Prostate gland (tissue), 2 donors: ENCODE measurements at places on chromosomes 5 and 9. TPM values are rescaled to one million over a fixed set of nuclear protein-coding genes. Genes with fewer than 3 reads are reported as not detected.

GRCh38 chr5:152811988-152812387 is 406.9 kb upstream of the NMUR2 start:
- H3K4me1 ChIP-seq, result no peaks in the 10 kb centered on the region
- H3K36me3 ChIP-seq, result no peaks in the 10 kb centered on the region
- no peak overlapping the region for H3K27ac ChIP-seq

- H3K27me3 ChIP-seq, result no peaks in the 10 kb centered on the region
- no peak overlapping the region for H3K27ac ChIP-seq
- no peaks in the 10 kb centered on the region for H3K4me1 ChIP-seq
These were observed 3.1 kb downstream of the KIF2A start for GRCh38 chr5:62309107-62309506.

DNA sequence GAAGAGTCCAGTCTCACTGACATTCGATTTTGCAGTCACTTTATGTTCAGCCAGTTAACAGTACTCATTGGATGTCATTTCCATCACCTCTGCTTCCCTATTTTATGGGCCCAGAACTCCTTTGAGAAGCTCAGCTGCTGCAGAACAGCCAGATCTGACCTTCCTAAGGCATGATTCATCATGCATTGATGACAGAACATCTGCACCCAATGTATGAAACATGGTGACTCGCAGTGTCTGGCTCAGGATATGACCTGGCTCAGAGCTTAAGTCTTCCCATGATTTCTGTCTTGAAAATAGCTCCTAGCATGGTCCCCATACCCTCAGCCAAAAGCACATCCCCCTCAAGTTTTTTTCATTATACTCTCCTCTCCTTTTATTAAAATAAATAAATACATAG is 92.6 kb upstream of the TRIM32 start:
- H3K4me1 ChIP-seq, result no peaks in the 10 kb centered on the region
- H3K4me3 ChIP-seq, result no peak overlapping the region
- no peaks in the 10 kb centered on the region for H3K27me3 ChIP-seq

DNA sequence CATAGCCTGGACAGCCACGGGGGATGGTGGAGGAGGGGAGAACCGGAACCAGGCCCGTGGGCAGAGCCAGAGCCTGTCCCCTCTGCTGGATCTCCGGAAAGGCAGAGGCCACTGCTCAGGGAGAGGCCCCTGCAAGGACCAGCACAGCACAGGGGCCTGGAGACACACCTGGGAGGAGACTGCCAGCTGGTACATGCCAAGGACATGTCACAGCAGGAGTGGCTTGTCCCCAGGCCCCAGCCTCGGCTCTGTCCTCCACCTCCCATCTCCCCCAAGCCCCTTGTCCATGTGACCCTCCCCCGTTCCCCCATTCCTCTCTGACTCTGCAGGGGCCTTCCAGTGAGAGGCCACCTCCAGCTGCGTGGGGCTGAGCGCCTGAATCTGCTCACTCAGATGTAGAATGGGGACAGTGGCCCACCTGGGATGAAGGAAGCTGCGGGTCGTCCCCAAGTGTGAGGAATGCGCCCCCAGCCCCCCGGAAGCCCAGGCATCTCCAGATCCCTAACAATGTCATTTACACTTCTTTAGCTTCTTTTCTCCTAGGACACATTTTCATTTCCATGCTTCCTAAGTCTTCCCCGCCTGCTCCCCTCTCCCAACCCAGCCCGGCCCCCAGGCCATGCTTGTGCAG is 349.6 kb upstream of the IRX2 start:
- no peaks in the 10 kb centered on the region for H3K4me1 ChIP-seq
- DNase-seq, result no peak
- peaks cover 5% of the 10 kb centered on the region for H3K27me3 ChIP-seq
- no peaks in the 10 kb centered on the region for H3K36me3 ChIP-seq
- no peak overlapping the region for H3K4me3 ChIP-seq

GRCh38 chr5:157820593-157821252 is 38.2 kb downstream of the CLINT1 start:
- H3K4me1 ChIP-seq, result no peaks in the 10 kb centered on the region
- H3K27ac ChIP-seq, result no peak overlapping the region
- no peaks in the 10 kb centered on the region for H3K36me3 ChIP-seq
- DNase-seq, result peak; percentile 23
- no peaks in the 10 kb centered on the region for H3K27me3 ChIP-seq

GRCh38 chr9:133560311-133560710 is 25.8 kb downstream of the ADAMTSL2 start:
- H3K27ac ChIP-seq, result peak overlapping the region; percentile 5
- peaks cover 4% of the 10 kb centered on the region for H3K4me1 ChIP-seq
- no peak overlapping the region for H3K4me3 ChIP-seq
- H3K27me3 ChIP-seq, result no peaks in the 10 kb centered on the region

DNA sequence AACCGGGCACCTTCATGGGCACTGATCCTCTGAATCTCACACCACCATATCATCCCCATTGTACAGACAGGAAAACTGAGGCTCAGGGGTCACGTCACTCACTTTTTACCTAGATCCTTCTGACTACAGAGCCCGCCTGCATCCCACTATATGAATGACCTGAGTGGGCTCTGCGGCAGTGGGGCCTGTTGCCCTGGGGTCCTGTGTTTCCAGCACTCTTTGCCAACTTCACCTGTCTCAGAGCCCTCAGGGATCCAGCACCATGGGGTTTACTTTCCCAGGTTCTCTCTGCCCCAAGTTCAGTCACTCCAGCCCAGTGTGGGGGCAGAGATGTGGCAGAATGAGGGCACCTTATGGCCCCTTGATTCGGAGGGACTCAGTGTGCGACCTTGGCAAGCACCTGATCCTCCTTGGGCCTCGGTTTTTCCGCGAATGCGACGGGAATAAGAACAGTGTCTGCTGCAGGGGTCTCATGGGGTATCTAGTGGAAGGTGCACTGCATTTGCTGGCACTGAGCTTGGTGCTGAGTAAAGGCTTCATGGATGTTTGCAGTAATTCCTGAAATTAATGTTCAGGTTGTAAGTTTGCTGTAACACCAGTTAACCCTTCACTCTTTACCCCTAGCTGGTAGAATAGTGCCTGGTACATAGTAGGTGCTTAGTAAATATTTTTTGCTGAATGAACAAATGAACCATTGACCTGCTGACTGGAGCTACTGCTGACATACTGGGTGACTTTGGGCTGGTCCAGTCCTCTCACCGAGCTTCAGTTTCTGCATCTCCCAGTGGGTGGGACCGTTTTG is 47.1 kb upstream of the BOD1 start:
- H3K4me3 ChIP-seq, result no peak overlapping the region
- no peak for DNase-seq
- no peaks in the 10 kb centered on the region for H3K4me1 ChIP-seq
- no peaks in the 10 kb centered on the region for H3K27me3 ChIP-seq
- no peaks in the 10 kb centered on the region for H3K36me3 ChIP-seq

GRCh38 chr5:107476783-107477182 is 194.0 kb downstream of the EFNA5 start:
- DNase-seq, result no peak
- no peaks in the 10 kb centered on the region for H3K36me3 ChIP-seq
- H3K4me1 ChIP-seq, result no peaks in the 10 kb centered on the region
- H3K4me3 ChIP-seq, result no peak overlapping the region
- no peaks in the 10 kb centered on the region for H3K27me3 ChIP-seq
- no peak overlapping the region for H3K27ac ChIP-seq

- H3K36me3 ChIP-seq, result no peaks in the 10 kb centered on the region
- no peak overlapping the region for H3K4me3 ChIP-seq
These were observed 58.3 kb upstream of the AFAP1L1 start for GRCh38 chr5:149213264-149213880.

DNA sequence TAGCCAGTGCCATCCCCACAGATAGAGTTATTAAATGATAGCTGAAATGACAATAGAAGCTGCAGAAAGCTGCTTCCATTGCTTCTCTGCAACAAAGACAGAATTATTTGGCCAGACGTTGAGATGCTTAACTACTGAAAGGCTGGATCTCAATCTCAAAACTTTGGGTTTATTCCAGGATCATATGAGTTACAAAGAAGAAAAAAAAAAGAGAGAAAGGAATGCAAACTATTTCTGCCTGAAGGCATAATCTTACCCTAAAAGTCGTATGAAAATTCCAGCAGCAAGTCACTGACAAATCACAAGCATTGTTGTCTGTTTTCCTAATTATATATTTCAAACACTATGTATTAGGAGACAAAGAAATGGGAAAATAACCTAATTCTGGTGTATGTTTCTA is 12.8 kb upstream of the TYRP1 start:
- H3K4me3 ChIP-seq, result no peak overlapping the region
- no peak overlapping the region for H3K27ac ChIP-seq
- DNase-seq, result no peak
- H3K36me3 ChIP-seq, result no peaks in the 10 kb centered on the region
- H3K27me3 ChIP-seq, result no peaks in the 10 kb centered on the region
- H3K4me1 ChIP-seq, result no peaks in the 10 kb centered on the region

DNA sequence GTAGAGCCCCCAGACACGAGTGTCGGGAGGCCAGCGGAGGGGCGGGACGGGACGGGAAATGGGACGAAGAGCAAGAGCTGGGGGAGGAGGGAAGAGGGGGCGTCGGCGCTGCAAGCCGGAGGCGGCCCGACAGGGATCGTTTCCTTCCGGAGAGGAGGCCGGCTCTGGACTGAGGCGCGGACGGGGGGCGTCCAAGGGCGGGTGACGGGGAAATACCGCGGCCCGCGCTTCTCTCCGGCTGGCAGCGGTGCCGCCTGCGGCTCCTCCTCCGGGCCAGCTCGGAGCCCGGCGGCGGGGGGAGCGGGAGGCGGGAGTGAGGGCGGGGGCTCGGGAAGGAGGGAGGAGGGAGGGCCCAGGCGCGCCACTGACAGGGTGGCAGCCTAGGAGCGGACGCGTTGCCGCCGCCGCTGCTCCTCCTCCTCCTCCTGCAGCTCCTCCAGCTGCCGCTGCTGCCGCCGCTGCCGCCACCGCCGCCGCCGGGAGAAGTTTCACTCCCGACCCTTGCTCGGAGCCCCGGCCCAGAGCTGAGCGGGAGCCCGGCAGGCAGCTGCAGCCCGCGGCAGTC is at the start of gene CHSY3:
CHSY3 (plus strand) TSS at position 364 of the 565 bp plus-strand sequence.
- no peaks in the 10 kb centered on the region for H3K36me3 ChIP-seq
- H3K27me3 ChIP-seq, result no peaks in the 10 kb centered on the region
- peak; percentile 78 for DNase-seq
- peak within 1 kb of the TSS; percentile 51 for H3K27ac ChIP-seq
- H3K4me3 ChIP-seq, result peak within 1 kb of the TSS; percentile 59
- H3K4me1 ChIP-seq, result no peaks in the 10 kb centered on the region

DNA sequence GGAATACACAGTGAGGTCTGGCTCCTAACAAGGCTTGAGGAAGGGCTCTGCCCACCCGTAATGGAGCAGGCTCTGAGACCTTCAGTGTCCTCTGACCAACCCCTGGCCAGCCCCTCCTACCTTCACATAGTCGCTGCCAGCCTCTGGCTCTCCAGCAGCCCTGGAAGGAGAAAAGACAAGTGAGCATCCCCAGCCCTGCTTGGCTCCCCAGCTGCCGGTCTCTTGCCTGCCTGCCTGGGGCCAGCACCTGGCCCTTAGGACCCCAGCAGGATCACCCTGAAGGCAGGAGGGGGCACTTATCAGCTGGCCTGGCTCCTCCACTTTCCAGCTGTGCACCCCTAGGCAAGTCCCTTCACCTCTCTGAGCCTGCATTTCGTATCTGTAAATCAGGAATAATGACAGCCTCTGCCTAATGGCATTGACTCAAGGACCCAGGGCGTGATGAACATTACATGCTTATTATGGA is 16.9 kb downstream of the SH2D3C start:
- H3K27ac ChIP-seq, result no peak overlapping the region
- no peaks in the 10 kb centered on the region for H3K27me3 ChIP-seq
- no peaks in the 10 kb centered on the region for H3K4me1 ChIP-seq
- no peak for DNase-seq

DNA sequence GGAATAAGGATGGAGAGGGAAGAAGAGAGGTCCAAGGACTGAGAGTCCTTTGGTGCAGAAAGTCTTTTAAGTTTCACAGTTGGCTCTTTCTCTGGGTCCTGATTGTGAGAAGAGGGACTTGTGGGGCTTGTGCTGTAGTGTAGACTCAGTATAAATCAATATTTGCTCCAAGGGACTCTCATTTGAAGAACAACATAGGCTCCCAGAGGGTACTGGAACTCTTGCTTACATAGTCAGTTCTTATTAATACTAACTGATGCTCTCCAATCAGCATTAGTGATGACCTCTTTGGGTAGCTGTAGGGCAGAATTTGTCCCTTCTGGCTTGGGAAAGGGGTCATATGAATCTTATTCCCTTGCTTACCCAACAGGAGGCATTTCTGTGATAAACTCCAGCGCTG is 62.5 kb upstream of the CXCL14 start:
- no peak overlapping the region for H3K27ac ChIP-seq
- H3K4me1 ChIP-seq, result no peaks in the 10 kb centered on the region
- no peak overlapping the region for H3K4me3 ChIP-seq
- H3K27me3 ChIP-seq, result no peaks in the 10 kb centered on the region
- no peaks in the 10 kb centered on the region for H3K36me3 ChIP-seq

DNA sequence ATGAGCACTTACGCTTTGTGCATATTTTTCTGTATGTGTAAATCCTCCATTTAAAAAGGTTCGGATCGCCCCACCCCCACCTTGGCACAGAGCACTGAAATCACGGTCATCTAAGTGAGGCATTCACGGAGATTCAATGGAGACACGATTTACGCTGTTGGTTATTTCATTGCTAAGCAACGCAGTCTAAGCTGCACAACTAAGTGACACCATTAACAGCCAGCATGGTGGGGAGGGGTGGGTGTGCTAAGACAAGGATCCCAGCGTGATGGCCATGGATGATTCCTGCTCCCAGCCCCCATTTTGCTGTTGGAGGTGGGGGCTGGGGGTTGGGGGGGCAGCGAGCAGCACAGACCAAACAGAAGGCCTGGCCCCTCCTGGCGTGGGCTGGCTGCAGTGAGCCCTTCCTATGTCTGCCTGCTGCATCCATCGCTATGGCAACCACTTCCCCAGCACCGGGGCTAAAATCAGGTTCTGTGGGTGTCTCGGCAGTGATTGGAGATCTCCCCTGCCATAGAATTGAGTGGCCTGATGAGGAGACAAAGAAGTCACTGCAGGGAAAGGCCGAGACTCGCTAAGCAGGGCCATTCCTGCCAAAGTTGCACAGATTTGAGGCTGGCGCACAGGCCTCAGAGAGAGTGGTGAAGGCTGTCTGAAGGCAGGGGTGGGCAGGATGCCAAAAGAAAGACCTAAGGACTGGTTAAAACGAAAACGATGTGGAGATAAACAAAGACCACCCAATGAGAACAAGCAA is 14.3 kb upstream of the MARCHF6 start:
- no peak for DNase-seq
- no peak overlapping the region for H3K27ac ChIP-seq
- H3K4me3 ChIP-seq, result no peak overlapping the region
- H3K36me3 ChIP-seq, result no peaks in the 10 kb centered on the region
- H3K27me3 ChIP-seq, result no peaks in the 10 kb centered on the region

- H3K27me3 ChIP-seq, result no peaks in the 10 kb centered on the region
- H3K4me3 ChIP-seq, result no peak overlapping the region
- H3K36me3 ChIP-seq, result no peaks in the 10 kb centered on the region
- no peak for DNase-seq
- H3K4me1 ChIP-seq, result no peaks in the 10 kb centered on the region
- no peak overlapping the region for H3K27ac ChIP-seq
These were observed 1939.8 kb downstream of the EFNA5 start for GRCh38 chr5:105730982-105731381.

Gene ADAMTS16
- 0.11 TPM for total RNA-seq

Gene CD180
- total RNA-seq, result 0.18 TPM

Gene IL13
- 2.3 TPM for total RNA-seq

Gene ZNF300
- total RNA-seq, result 6.7 TPM

Gene PFN3
- not detected for total RNA-seq

Gene PRUNE2
- 58.6 TPM for total RNA-seq

Gene OTP
- not detected for total RNA-seq

Gene GDA
- total RNA-seq, result 1.9 TPM

Gene GRIN1
- 1.8 TPM for total RNA-seq
